ENCODE measurements at places on chromosomes 2 and 18.

- no peak for DNase-seq
Observed at GRCh38 chr2:23268467-23269263, 116.3 kb upstream of the KLHL29 start.

DNA sequence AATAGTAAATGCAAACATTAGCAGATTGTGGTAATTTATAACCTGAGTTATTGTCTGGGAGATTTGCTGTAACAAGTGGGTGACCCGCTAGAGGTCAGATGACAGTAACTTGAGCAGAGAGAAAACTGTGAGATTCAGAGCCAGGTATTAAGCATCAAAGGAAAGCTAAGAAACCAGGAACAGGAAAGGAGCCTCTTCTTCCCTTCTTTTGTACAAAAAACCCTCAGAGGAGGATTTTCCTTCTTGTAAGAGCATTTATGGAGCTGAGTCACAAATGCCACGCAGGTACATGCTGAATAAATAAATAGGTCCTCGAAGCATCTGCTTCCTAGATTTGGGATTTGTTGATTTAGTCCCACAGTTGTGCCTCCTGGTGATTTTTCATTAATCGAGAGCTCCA lies 146.5 kb downstream of the SH3BP4 start:
- peak; percentile 1 for DNase-seq

DNA sequence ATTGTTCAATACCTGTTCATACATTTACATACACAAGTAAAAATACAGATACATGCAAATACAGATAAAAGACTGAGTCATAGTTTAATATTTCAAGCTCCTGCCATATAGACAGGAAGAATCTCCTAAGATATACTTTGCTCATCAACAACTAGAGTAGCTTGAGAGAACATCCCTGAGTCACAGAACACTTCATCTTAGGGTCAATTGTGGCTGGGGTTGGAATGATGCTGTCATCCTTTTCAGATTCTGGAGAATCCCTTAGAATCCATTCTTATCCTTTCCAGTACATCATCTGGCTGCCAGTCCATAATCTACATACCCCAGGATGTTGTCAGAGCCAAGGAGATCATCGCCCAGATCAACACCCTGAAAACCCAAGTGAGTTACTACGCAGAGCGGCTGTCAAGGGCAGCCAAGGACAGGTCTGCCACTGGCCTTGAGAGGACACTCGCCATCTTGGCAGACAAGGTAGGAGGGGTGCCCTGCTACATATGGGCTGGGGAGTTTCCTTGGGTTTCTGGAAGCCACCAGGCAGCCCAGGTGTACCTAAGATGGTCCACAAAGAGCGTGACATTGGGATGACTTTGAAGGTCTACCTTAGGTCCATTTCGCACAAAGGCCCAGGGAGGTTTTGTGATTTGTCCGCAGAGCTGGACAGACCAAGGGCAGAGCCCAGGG lies 55.7 kb downstream of the COA5 start:
- no peak for DNase-seq

GRCh38 chr2:9145109-9145751 lies 61.4 kb upstream of the ASAP2 start:
- no peak for DNase-seq

GRCh38 chr18:61893309-61893970 lies 633 bp upstream of the RNF152 start:
- no peak for DNase-seq

DNA sequence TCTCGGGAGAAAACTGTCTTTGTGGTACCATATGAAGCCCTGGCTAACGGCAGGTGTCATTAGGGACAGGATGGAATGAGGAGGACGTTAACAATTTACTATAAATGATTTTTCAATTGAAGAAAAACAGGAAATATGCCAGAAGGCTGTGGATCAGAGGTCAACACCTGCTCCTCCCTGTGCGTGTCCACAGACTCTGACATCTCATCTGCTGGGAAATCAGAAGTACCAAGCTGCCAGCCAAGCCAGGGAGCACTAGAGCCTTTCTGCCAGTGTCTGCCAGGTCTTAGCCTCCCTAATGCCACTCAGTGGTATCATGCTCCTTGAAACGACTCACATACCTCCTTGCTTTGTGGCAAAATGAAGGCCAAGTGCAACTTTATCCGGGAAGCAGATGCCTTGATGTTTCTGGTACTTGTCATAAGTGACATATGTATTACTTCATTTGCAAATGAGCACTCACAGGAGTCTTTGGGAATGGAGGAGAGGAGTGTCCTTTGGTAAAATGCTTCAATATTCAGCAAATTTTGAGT lies 541.1 kb downstream of the SATB2 start:
- DNase-seq = no peak

DNA sequence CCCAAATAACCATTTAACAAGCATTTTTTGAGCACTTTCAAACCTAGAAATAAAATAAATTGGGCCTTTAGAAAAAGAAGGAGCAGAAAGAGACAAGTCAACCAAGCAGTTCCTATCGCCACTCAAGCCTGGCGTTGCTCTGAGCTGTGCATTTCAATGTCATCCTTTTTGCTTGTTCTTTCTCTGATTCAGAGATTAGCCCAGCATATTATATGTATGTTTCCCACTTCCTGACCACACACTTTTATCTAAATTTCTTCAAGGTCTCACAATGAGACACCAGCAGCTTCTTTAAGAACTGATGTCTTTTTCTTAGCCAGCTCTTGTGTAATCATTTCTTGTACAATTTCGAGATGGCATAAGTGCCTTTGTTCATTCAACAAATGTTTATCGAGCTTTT lies 344.5 kb upstream of the ID2 start:
- DNase-seq = no peak

- no peak for DNase-seq
Observed at GRCh38 chr2:56100791-56101312, 82.9 kb upstream of the CCDC85A start.

GRCh38 chr2:174704061-174704460 lies 60.2 kb downstream of the CHRNA1 start:
- DNase-seq = no peak

- no peak for DNase-seq
Observed at GRCh38 chr2:204982303-204982702, 437.0 kb downstream of the PARD3B start.

DNA sequence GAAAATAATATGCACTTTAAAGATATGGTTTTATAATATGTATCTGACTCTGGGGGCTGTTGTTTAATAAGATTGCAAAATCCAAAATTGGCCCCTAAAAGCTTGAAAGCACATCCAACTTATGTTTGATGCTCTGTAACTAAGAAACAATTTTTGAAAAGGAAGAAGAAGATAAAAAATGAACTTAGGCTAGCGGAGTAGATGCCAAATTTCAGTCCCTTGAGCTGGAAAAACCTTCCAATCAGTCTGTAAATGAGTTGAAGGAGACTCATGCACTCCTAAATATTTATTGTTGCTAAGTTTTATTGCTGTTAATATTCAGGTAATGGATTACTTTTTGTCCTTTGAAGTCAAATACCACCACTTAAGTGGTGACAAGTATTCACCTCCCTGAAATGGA lies 465.0 kb downstream of the ZEB2 start:
- DNase-seq = no peak

DNA sequence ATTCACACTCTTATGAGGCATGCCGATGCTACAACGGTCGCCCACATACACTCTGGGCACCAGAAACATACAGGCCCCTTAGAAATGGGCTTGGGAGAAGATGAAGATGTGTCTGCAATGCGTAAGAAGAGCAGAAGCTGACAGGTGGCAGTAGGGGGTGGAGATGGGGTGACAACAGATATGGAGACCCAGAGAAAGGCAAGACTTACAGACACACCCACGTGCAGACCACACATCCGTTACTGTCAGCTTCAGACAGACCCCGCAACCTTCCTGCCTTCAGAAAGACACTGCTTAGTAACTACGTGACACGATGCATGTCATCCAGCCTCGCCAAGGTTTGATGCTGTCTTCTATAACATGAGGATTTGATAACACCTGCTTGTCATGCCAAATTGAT lies 89.5 kb downstream of the ZFP36L2 start:
- DNase-seq = no peak

- no peak for DNase-seq
Observed at GRCh38 chr2:100957996-100958653, 44.0 kb upstream of the RPL31 start.

GRCh38 chr2:160401895-160402294 lies 91.7 kb downstream of the RBMS1 start:
- DNase-seq = no peak

GRCh38 chr2:231050018-231050901 lies 6.4 kb upstream of the PSMD1 start:
- peak; percentile 48 for DNase-seq

DNA sequence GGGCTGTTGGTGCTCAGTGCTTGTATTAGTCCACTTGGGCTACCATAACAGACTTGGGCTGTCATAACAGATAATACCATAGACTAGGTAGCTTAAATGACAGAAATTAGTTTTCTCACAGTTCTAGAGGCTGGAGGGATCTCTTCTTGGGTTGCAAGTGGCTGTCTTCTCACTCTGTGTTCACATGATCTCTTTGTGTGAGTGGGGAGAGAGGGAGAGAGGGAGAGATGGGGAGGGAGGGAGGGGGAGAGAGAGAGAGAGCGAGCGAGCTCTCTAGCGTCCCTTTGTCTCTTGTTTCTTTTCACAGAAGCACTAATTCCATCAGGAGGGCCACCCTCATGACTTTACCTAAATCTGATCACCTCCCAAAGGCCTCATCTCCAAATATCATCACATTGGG lies 4.5 kb upstream of the XRCC5 start:
- no peak for DNase-seq

DNA sequence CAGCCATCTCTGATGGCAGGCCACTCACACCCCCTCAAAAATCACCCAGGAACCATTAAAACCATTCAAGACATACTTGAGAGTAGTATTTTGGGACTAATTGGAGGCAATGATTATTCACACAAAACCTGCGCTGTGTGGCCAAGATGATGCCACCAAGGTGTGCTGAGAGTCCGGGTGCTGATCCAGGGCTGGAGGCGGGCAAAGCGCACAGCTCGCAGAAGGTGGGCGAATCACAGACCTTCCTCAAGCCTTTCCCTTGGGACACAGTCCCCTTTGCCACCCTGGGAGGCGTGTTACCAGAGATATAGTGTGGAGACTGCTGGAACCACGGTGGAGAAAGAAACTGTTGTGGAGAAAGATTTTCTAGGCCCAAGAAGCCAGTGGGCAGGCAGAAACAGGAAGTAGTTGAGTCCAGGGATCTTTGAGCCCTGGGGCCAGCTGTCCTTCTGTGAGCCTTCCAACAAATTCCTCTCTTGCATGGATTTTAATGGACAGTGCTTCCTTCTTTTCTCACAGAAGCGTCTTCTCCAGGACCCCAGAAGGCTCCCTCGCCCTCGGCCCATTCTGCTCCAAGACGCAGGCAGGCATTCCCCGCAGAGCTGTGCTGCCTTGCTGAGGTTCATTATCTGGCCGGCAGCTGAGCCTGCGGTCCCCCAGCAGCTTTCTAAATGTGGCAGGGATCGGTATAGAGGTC lies 8.0 kb downstream of the COPS9 start:
- no peak for DNase-seq

DNA sequence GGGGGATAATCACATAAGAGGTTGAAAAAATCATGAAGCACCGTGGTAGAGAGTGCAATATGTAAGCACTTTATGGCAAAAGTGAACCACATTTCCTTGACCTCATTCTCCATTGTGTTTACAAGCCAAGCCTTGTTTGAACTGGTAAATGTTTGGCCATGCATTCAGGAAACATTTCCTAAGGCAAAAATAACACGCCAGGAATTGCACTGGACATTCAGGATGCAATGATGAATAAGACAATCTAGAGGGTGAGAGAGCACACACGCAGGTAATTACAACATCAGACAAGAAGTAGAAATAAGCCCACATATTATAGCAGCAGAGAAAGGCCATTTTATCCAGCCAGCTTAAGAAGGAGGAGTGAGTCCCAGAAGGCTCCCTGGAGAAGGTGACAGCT lies 218.0 kb upstream of the OSR1 start:
- DNase-seq = no peak

GRCh38 chr18:7978834-7979233 lies 411.7 kb downstream of the PTPRM start:
- no peak for DNase-seq

- DNase-seq = no peak
Observed at GRCh38 chr2:12805033-12805432, 88.3 kb downstream of the TRIB2 start.

GRCh38 chr2:96502891-96503636 lies 2.1 kb downstream of the NEURL3 start:
- DNase-seq = no peak

DNA sequence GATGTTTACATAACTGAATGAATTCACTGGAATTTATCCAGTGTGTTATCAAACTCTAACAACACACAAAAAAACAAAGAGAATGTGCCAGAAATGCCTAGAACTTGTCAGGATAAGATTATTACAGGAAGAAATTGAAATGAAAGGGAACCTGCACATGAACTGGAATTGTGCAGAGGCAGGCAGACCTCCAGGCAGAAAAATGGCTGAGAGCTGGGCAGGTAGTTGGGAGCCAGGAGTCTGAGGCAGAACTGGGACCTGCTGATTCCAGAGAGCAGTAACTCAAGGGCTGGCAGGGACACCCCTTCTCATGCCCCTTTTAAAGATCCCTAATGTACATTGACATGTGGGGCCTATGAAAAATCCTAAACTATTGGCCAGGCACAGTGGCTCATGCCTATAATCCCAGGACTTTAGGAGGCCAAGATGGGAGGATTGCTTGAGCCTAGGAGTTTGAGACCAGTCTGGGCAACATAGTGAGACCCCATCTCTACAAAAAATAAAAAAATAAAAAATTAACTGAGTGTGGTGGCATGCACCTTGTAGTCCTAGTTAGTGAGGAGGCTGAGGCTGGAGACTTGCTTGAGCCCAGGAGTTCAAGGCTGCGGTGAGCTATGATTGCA lies 674 bp upstream of the SP110 start:
- DNase-seq = no peak

GRCh38 chr2:17199741-17200140 lies 318.5 kb downstream of the RAD51AP2 start:
- DNase-seq = no peak

GRCh38 chr2:208541989-208542464 lies 135.4 kb downstream of the PTH2R start:
- no peak for DNase-seq

- no peak for DNase-seq
Observed at GRCh38 chr2:12205086-12205485, 458.7 kb downstream of the LPIN1 start.

DNA sequence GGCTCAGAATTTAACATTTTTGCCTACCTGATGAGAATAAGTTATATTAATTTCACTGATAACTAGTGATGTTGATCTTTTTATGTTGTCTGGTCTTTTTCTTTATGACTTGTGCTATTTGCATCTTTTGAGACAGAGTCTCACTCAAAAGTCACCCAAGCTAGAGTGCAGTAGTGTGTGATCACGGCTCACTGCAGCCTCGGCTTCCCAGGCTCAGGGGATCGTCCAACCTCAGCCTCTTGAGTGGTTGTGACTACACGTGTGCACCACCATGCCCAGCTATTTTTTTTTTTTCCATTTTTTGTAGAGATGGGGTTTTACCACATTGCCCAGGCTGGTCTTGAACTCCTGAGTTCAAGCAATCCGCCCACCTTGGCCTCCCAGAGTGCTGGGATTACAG lies 7.5 kb downstream of the SMCHD1 start:
- DNase-seq = no peak

- peak; percentile 3 for DNase-seq
Observed at GRCh38 chr2:109545828-109546713, 67.7 kb downstream of the SEPTIN10 start.

All from NCI-H526 treated with DMSO at 0.1 percent for 48 hours (cell line).